CD4-positive, alpha-beta T cell treated with Interleukin-10 for 1 hour (primary cell): ENCODE measurements at places on chromosomes 3 and 15.

DNA sequence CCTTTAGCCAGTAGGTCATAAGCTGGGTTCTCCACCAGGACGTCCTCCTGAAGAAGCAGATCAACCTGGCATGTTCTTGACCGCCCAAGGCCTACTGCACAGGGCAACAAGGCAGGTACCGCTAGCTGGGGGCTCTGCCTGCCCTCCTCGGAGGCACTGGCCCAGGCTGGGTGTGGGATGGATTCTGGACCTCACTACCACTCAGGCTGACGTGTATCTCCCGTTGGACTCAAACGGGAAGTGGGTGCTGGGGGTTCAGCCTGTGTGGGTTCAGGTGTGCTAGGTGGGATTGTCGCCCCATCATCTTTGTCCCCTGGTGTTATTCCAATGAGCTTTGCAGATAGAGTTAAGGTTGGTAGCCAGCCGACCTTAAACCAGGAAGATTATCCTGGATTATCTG is 95.0 kb upstream of the SNRPA1 start:
- no peak for DNase-seq

DNA sequence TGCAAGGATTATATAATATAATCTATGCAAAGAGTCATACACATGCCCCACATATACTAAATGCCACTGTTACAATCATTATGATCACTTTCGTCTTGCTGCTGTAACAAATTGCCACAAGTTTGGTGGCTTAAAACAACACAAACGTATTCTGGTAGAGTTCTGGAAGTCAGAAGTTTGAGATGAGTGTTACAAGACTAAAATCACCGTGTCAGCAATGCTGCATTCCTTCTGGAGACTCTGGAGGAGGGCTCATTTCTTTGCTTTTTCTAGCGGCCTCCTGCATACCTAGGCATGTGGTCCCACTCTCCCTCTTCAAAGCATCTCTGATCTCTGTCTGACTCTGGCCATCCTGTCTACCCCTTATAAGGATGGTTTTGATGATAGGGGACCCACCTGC is 1.4 kb upstream of the CCDC174 start:
- no peak for DNase-seq

DNA sequence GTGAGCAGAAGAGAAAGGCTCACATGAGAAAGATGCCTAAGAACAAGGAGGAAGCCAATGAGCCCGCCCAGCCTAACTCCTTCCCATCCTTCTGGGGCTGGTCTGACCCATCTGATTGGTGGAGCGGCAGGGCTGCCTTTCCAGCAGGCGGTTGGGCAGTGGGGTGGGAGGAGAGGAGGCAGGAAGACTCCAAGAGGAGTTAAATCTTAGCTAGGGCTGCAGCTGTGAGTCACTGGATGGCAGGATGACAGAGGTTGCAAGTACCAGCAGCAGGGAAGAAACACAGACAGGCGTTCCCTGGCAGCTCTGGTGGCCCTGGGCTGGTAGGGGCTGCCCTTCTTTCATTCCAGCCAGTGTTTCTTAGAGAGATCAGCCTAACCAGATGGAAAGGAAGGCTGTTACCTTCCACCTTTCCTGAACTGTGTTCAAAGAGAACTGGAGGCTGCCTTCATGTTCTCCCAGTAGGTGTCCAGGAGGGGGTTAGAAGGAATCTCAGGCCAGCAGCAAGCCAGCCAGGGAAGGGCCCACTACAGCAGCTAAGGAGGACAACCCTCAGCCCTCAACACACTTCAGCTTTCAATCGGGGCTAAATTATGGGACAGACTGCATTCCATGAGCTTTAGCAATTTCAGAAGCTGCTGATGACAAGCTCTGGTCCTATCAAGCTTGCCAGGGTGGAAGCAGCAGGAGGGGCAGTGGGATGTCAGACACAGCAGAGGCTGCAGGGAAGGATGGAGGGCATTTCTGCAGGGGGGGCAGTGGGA is 50.3 kb downstream of the CHSY1 start:
- DNase-seq = no peak

- DNase-seq = no peak
Observed at GRCh38 chr15:66586155-66586976, 20.6 kb upstream of the LCTL start.

- no peak for DNase-seq
Observed at GRCh38 chr15:71049706-71050422, 65.4 kb upstream of the THSD4 start.

DNA sequence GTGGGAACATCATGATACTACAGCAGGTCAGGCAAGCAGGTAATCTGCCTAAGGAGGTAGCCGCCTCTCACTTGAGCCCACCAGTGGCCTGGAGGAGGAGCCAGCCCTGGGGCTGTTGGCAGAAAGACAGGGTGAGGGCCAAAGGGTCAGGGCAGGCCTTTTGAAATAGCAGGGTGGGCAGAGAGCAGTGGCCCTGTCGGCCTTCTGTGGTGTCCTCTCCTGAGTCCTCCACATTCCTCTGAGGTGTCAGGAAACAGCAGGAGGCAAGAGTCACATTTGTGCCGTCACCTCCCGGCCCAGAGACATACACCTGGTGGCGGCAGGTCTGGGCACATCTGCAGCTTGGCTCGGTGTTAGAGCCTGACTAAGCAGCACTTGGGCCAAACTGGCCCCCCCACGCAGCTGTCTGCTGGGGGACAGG is 3.9 kb upstream of the BNC1 start:
- no peak for DNase-seq

DNA sequence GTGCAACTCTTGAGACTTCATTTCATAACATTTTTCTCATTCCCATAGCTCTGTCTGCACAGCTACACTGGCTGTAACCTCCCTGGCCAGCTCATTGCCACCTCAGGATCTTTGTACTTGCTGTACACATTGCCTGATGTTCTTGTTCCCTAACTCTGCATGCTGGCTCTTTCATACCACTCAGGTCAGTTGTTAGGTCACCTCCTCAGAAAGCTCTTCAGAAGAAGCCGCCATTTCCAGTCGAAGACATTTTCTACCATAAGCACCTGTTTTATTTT is 176.2 kb downstream of the AKAP13 start:
- no peak for DNase-seq

DNA sequence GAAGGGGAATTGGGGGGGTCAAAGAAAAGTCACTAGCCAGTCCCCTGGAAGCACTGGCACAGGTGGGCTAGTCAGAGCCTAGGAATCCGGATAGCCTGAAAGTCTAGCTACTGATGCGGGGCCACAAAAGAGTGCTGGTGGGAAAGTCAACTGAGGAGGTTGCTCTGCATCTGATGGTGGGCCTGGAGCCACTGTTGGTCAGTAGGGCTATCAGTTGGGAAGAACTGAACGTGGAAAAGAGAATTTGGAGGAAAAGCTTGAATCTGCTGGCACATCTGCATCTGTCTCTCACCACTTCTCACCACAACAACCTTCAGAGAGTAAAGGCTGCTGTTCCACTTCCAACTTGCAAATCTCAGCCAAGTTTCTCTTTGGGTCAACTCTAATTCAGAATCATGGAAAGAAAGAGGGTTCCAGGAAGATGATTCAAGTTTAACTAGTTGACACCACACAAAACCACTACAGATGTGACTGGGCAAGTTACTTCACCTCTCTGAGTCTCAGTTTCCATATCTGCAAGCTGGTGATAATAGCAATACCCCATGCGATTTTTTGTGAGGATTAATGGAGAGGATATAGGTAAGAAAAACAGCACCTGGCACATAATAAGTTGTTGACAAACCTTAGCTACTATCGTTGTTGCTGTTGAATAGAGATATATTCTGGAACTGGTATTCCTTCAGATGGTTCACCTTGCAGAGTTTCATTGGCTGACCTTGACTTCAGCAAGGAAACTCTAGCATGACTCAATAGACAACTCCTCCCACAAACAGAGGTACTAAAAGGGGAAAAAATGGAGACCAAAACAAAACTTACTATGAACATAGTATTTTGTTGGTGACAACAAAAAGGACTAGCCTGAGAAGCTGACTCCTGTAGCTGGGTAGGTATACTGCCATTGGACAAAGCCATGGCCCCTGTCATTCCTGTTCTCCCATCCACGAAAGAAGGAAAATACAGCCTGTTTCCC is 280.2 kb upstream of the STT3B start:
- no peak for DNase-seq

DNA sequence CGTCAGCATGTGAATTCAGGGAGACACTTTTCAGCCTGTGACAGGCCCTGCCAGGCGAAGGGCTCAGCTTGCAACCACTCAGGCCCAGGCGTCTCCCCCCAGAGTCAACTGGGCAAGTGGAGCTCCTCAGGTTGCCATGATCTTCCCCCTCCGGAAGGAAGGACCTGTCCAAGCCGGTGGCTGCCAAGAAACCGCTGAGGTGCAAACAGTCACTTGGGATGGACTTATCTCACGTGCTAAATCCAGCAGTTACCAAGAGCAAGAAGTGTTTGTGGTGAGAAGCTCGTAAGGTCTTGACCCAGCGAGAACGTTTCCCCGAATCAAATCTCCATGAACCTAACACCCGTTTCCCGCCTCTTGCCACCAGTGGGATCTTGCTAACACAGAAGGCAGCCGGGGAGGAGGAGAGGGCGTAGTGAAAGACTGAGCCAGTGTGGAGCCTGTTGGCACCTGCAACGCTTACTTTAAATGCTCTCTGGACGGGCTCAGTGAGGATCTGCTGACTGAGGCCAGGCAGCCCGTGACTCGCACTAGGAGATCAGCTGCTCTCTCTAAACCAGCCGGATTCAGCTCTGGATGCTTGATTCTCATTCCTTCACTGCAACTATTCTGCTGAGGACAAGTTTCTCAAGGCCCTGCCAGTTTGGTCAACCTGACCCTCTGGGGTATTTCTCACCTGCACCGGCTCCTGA is 39.0 kb downstream of the IQSEC1 start:
- DNase-seq = no peak

- DNase-seq = no peak
Observed at GRCh38 chr15:66955001-66955516, 110.3 kb upstream of the SMAD3 start.

DNA sequence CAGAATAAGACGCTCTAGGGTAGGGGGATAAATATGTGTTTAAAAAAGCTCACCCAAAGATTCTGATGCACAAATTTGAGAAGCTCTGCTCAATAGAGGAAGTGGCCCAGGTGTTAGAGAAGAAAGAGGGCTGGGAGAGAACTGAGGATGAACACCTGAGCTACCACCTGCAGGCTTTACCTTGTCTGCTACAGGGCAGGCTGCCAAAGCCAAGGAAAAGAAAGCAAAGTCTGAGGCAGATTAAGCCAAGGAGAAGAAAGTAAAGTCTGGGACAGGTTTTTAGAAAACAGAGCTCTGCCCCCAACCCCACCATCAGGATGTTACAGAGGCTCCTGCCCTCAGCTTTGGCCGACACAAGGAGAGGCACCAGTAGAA is 92.9 kb downstream of the THRB start:
- DNase-seq = no peak

- no peak for DNase-seq
Observed at GRCh38 chr3:140315955-140316354, 361.9 kb upstream of the TRIM42 start.

- DNase-seq = no peak
Observed at GRCh38 chr3:25041871-25042584, 386.0 kb upstream of the RARB start.

GRCh38 chr15:69615736-69616135 is 163.1 kb downstream of the RPLP1 start:
- DNase-seq = no peak

DNA sequence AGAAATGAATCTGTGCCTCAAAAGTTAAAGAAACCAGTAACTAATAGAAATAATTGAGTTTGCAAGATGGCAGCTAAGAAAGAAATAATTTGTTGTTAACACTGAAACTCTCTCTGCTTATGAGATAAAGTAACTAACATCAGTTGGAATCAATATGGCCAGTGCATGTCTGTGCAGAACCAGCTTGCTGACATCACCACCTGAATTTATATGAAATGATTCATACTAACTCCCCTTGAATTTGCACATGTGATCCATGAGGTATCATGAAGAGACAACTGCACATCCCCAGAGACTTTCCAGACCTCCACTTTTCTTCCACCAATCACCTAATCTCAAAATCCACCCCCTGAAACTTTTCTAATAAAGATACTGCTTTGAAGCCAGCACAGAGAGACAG is 10.3 kb upstream of the SLC25A38 start:
- no peak for DNase-seq

- DNase-seq = no peak
Observed at GRCh38 chr3:102301155-102301880, 133.5 kb upstream of the ZPLD1 start.

- no peak for DNase-seq
Observed at GRCh38 chr3:31392568-31392967, 140.2 kb upstream of the STT3B start.

DNA sequence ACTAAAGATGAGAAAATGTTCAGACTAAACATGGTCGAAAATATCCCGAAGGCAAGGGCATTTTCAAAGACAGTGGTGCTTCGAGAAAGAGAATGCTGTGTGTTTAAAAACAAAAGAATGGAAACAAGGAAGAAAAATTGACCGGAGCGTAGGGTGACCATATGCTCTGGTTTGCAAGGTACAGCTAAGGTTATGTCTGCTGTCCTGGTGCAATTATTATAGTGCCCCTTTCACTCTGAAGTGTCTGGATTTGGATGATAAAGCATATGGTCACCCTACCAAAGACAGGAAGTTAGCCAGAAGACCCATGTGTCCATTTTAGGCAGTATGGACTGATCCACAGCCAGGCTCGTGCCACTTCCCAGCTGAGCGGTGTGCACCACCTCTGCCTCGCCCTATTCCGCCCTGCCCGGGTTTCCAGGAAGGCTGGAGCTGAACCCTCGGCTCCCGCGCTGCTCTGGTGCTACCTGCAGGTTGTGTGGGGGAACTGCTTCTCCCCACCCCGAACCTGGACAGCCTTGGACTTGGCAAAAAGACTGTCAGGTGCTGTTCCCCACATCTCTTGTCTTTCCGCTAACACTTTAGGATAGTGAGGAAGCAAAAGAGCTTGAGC is 25.2 kb downstream of the GOLGA6D start:
- DNase-seq = no peak

- DNase-seq = no peak
Observed at GRCh38 chr3:129039271-129040038, 21.1 kb upstream of the GP9 start.

DNA sequence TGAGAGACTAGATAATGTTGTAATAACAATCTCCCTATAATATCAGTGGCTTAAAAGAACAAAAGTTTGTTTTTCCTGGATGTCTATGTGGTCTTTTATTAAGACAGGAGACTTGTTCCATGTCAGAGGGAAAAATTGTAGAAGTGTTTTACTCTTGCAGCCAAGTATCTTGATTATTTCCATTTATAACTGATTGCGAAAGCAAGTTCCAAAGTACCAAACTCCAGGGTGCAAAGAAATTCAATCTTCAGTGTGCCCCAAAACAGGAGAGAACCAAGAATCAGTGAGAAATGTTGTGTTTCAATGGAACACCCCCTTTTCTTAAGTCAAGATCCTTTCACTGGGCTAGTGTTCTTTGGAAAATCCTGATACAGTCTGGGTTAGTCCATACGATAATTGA is 624.4 kb upstream of the BCHE start:
- no peak for DNase-seq

GRCh38 chr3:151933234-151933853 is 59.9 kb downstream of the SUCNR1 start:
- no peak for DNase-seq

DNA sequence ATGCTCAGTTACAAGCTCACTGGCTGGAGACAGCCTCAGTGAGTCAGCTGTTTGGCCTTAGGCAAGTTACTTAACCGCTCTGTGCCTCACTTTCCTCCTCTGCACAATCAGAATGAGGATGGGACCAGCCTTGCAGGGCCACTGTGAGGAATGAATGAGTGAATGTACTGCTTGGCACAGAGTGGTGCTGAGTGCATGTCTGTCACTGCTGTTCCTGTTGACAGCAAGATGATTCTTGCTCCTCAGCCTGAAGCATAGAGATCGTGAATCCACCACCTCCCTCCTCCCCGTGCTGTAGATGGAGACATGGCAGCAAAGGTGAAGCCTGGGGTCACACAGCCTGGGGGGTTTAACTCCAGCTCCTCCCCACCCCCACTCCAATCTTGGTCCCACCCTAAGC is 14.6 kb upstream of the GRIP2 start:
- DNase-seq = no peak

- no peak for DNase-seq
Observed at GRCh38 chr3:68017069-68017468, 362.7 kb upstream of the SUCLG2 start.
